ENCODE measurements at places on chromosomes 3 and 15. TPM values are rescaled to one million over a fixed set of nuclear protein-coding genes. Genes with fewer than 3 reads are reported as not detected.

Gene ALDH1L1
- 60.0 TPM for total RNA-seq

Gene MYO5C
- total RNA-seq, result 41.6 TPM

Gene CCR5
- 4.4 TPM for total RNA-seq

Gene KLHL6
- total RNA-seq, result 9.8 TPM

Gene SELENOT
- 116 TPM for total RNA-seq

Gene VEPH1
- 17.8 TPM for total RNA-seq

Gene CHRM5
- 0.06 TPM for total RNA-seq

Gene DLL4
- 9.4 TPM for total RNA-seq

Gene IL17RC
- total RNA-seq, result 27.5 TPM

Gene ECT2
- 15.5 TPM for total RNA-seq

Gene P2RY1
- 2.2 TPM for total RNA-seq

Gene IL12A
- total RNA-seq, result 0.22 TPM

Gene TTLL13
- 0.54 TPM for total RNA-seq

Gene CEMIP
- total RNA-seq, result 0.57 TPM

Gene ISG20
- total RNA-seq, result 25.5 TPM

Measured in kidney (tissue), 22 donors.